ENCODE measurements at places on chromosomes 13 and 19.

- DNase-seq = no peak
Observed at GRCh38 chr19:13020002-13020414, 24.7 kb downstream of the NFIX start.

DNA sequence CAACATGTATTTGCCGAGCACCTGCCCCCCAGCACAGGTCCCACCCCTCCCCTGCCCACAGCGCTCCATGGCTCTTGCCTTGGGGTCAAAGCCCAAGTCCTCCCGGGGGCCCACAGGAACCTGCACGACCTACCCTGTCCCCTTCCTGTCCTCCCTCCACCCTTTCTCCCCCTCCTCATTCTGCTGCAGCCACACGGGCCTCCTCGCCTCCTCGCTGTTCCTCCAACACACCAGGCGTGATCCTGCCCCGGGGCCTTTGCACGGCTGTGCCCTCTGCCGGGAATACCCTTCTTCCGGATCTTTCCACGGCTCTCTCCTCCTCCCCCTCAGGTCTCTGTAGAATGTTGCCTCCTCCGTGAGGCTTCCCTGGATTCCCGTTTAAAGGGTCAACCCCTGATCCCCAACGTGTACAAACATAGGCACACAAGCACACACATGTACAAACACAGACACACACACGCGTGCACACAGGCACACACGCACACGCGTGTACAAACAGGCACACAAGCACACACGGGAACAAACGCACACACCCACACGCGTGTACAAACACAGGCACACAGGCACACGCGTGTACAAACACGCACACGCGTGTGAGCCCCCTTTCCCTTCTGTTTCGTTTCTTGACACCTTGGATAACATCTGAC lies 2.8 kb downstream of the MADCAM1 start:
- no peak for DNase-seq

DNA sequence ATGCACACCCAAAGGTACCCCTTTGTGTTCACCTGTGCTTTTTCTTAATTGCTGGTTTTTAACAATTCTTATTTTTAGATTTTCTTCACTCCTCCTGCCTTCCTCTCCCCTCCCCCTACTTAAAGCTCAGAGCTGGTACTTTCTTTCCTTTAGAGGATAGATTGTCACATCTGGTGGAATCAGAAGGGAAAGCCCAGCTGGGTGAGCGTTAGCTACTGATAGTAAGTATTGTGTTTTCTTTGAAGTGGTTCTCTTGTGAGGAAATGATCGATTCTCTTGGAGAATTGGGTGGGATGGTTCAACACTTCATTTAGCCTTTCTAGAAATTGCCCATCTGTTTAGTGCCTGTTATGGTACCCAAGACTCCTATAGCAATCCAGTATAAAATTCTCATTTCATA lies 84.8 kb downstream of the FLT1 start:
- no peak for DNase-seq

GRCh38 chr13:75256922-75257321 lies 225.0 kb downstream of the TBC1D4 start:
- no peak for DNase-seq

- no peak for DNase-seq
Observed at GRCh38 chr19:45428384-45429231, 4.9 kb upstream of the ERCC1 start.

DNA sequence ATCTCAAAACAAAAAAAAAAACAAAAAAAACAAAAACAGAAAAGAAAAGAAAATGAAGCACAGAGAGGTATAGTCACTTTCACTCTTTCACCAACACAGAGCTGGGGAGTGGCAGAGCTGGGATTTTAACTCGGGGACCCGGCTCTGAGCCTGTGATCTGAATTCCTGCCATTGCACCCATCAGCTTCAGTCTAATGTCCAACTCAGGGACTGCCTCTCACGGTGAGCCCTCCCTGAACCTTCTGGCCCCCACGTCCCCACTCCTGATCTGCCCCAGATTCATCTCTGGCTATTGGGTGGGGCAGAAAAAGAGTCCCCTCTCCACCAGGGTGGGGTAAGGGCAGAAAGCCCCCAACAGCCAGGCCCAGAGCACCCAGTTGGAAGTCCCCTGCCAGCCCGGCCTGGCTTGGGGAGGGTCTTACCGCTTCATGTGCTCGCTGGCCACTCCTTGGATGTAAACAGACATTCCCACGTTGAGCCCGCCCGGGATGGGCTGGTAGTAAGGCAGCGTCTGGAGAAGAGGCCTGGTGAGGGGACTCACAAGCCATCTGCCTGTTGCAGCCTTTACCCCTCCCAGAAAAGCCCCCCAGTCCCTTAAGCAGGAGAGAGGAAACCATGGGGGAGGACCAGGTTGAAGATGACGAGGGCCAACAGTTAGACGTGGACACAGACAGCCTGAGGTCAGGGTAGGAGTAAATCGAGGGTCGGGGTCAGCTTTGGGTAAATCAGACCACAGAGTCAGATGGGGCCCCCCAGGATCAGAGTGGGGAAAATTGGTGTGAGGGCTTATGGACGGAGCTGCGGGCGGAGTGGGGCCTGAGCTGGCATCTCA lies 520 bp downstream of the LGALS4 start:
- no peak for DNase-seq

- no peak for DNase-seq
Observed at GRCh38 chr19:11296264-11296663, 304 bp downstream of the TSPAN16 start.

DNA sequence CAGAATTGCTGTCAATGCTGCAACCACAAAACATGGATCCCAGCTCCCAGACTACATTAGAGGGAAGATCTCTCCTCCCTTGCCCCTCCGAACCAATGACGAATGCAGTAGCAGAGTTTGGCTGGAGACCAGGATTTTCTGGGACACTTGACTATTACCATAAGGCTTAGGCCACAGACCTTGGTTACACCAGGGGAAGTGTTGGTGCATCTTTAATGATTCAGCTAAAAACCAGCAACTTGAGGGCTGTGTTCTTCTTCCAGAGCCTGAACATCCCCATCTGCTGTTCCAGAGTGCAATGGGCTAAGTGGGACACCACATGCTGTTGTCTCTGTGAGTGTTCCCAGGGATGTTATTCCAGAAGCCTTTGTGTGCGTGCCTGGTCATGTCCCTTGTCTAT lies 528.2 kb downstream of the LMO7 start:
- no peak for DNase-seq

GRCh38 chr13:43942286-43942685 lies 62.6 kb downstream of the LACC1 start:
- DNase-seq = no peak

DNA sequence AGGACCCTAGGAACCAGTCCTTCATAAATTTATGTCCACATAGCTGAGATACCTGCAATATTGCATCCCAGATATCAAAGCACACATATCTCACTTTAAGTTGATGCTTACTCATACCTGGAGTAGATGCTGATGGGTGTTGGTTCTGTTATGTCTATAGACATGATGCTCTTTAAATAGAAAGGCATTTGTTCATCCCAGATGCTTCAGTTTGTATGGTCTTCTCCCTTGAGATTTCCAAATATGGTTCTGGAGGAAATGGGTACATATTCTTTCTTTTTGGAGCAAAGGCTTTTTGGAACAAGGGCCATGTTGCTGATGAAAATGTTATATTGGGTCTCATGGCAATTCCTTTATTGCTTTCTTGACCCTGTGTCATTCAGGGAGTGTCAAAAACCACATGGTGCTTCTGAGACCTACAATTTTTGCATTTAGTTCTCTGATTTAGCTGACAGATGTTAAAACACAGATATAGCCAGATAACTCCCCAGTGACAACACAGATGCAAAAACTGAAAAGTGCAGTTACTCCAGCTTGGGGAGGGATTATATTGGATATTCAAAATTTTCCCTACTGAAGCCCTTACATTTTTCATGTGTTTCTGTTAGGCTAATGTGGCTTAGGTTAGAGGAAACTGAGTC lies 211.4 kb downstream of the KCNRG start:
- DNase-seq = no peak

GRCh38 chr19:35231956-35232645 lies 3.6 kb upstream of the FAM187B start:
- DNase-seq = no peak

DNA sequence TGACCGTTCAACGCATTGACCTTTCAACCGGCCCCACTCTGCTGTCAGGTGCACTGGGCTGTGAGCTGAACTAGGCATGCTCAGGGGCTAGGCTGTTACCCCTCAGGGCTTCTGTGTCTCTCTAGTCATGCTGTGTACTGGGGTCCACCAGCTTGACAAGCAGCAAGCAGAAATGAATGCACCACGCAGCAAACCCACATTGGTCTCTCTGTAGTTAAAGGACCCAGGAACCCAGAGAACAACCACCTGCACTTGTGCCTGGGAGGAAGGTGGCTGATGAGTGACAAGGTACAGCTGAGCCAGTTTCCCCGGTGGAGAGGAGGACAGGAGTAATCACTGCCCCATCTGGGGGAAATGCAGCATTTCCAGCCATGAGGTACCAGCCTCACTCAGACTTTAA lies 159.9 kb downstream of the USP12 start:
- DNase-seq = no peak

DNA sequence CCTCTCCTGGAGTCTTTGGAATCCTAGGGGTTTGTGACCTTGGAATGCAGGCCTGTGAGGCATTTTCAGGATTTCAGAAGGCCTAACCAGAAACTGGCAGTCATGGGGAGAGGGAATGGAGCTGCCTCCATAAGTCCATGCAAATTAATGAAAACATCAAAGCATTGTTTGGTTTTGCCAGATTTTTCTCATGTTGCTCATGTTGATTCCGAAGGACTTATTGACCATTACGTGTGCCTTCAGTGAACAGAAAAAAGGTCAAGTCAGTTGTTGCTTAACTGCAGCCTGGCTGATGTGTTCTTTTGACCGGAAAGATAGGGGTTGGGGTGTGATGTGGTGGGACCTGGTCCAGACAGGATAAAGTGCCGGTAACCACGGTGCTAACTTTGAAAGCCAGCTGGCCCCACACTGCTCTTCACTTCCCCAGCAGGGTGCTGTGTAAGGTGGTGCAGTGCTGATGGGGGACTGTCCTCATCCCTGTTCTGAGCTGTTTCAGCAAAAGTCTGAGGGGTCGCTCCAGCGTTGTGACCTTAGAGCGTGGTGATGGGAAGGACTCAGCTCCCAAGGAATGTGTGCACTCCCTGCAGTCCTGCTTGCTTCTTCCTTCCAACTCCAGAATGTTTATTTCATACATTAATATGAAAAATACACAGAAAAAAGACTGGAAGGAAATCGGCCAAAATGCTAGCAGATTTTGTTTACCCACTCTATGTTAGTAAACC lies 3.5 kb downstream of the RNF113B start:
- no peak for DNase-seq

- DNase-seq = no peak
Observed at GRCh38 chr19:36605877-36606478, 865 bp downstream of the ZNF382 start.

DNA sequence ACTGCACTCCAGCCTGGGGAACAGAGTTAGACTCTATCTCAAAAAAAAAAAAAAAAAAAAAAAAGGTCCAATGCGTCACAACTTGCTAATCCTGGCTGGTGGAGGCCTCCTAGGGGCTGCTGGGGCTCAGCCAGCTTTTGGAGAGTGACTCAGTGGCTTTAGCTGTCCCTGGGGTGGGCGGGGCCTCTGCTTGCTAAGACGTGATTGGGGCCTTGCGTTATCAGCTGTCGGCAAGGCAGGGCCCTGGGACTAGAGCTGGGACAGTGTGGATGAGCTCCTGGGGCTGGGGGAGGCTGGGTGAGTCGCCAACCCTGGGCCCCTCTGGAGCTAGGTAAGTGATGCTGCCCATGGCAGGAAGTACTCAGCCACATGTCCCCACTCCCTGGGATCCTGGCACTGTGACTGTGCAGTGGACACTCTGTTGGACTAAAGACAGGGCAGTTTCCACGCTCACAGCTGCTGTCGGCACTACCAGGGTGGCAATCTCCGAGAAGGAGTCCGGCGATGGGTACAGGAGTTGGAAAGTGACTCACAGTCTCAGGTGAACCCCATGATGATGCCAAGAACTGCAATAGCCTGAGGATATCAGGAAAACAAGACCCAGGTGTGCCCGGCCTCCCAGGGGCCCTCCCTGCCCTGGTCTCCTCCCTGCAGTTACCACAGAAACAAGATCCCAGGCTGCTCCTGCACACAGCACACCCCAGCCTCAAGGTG lies 32.2 kb downstream of the F2RL3 start:
- DNase-seq = no peak

DNA sequence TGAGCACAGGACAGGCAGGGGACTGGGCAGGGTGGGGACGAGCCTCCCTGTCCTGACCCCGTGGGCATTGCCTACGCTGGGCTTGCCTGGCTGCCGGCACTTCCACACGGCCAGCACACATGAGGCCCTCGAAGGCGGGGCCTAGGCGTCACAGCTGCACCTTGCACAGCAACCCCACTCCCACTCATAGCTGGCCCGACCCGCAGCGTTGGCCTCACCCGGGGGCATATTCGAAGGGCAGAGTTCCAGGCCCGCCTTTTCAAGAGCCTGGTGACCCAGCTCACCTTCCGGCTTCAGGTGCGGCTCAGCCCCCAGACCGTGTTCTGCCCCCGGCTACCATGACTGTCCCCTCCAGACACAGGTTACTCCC lies 16.9 kb upstream of the PROZ start:
- no peak for DNase-seq

DNA sequence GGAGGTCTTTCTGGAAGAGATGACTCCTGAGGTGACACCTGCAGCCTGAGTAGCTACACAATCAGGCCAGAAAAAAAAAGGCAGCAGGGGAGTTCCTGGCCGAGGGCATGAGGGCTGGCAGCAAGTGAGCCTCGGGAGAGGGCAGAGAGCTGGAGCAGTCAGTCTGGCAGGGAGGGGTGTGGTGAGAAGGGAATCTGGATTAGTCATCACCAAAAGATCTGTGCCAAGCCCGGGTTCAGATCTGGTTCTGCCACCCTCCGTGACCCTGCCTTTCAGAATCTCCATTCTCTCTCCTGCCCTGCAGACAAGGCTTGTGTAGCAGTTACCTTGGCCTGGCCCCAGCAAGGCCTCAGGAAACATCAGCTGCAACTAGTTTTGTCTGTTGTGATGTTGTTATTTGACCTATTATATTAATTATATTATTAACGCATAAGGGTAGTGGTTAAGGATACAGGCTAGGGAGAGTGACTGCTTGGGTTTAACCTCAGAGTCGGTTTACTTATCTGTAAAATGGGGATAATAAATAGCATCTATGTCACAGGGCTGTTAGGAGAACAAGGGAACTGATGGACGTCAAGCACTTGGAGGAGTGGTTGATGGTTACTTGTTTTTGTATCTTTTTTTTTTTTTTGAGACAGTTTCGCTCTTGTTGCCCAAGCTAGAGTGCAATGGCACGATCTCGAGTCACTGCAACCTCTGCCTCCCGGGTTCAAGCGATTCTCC lies 2.7 kb upstream of the CAPNS1 start:
- peak; percentile 14 for DNase-seq

- no peak for DNase-seq
Observed at GRCh38 chr19:57566396-57567265, 7.0 kb upstream of the ZNF550 start.

GRCh38 chr13:110054041-110054440 lies 252.9 kb downstream of the COL4A1 start:
- no peak for DNase-seq

GRCh38 chr19:1257475-1258162 lies 9.2 kb downstream of the MIDN start:
- DNase-seq = no peak
